SW 1271 (cell line): ENCODE measurements at places on chromosomes 2 and 18.

- DNase-seq = no peak
Observed at GRCh38 chr18:57022716-57023115, 124.2 kb upstream of the BOD1L2 start.

- DNase-seq = no peak
Observed at GRCh38 chr2:241986836-241987641, 117.5 kb downstream of the RTP5 start.

DNA sequence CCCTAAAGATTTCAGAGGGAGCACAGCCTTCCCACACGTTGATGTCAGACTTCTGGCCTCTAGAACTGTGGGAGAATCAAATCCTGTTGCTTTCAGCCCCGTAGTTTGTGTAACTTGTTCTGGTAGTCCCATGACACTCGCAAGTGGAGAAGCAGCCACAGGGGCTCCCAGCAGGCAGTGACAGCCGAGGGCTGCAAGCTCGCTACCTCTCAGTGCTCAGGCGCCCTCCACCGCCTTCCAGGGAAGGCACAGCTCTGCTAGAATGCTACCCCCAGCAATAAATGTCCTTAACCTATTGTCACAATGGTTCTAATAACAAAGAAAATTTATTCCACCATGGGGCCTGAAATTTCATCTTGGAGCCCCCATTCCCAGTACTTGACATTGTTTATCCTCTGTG lies 143.1 kb upstream of the ZNF236 start:
- no peak for DNase-seq

GRCh38 chr2:85134255-85134895 lies 1.2 kb downstream of the TCF7L1 start:
- no peak for DNase-seq

DNA sequence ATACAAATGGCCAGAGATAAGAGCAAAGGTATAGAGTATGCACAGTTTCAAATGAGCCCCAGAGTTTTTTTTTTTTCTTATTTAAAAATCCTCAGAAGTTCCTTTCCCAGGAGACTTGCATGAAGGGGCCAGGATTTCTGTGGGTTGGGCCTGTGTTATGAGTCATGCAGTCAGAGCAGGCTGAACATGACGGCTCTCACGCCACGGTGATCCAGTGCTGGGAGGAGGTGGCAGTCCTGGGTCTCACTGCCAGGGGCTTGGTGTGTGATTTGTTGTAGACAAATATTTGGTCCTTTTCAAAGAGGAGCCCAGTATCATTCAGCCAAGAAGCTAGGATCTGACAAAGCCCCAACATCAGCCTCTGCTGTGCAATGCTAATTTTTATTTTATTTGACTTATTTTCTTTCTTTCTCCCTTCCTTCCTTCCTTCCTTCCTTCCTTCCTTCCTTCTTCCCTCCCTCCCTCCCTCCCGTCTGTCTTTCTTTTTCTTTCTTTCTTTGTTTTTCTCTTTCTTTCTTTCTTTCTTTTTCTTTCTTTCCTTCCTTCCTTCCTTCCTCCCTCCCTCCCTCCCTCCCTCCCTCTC lies 10.4 kb upstream of the KCNE4 start:
- peak; percentile 53 for DNase-seq

GRCh38 chr18:54351186-54351585 lies 6.5 kb downstream of the STARD6 start:
- no peak for DNase-seq

GRCh38 chr2:79253243-79253774 lies 93.8 kb upstream of the REG3A start:
- no peak for DNase-seq

- no peak for DNase-seq
Observed at GRCh38 chr2:52083214-52083613, 1051.3 kb upstream of the NRXN1 start.

- no peak for DNase-seq
Observed at GRCh38 chr2:224881846-224882245, 160.4 kb downstream of the DOCK10 start.

DNA sequence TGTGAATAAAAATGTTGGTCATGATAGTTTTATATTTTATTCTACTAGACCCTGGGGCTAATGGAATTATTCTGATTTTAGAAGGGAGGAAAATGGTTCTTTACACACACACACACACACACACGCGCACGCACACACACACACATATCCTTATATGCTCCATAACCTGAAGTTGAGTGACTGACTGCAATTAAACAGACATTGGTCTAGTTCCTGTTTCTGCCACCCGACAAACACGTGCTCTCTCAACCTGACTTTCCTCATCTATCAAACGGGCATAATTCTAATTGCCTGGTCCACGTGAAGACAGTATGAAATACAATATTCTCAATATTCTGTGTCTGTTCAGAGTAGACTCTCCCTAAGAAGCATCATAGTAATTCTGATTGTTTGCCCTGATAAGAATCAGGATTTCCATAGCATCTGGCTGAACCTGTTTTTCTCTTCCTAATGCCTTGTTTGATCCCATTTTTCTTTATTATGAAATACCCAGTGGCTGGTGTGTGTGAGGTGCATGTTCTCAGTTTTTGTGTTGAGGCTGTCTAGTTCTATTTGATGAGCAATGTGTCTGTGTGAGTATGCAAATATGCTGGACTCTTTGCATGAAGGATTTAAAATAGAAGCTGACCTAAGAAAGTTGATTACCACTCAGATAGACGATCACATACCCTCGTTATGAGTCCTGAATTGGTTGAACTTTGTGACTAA lies 51.0 kb downstream of the SETBP1 start:
- no peak for DNase-seq

DNA sequence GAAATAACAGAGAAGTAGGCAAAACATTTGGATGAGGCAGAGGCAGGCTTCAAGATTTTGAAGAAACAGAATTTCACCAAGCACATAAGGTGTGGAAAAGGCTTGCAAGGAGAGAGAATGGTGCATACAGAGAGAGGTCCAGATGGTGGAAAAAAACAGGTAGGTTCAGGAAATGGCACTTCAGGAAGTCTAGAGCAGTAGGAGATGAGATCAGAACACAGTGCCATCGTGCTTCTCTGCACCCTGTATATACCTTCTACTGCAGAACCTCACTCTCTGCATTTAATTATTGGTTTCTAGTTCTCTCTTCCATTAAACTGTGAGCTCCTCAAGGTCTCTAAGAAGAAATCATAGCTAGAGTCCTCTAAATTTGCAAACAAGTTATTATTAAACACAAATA lies 2.4 kb downstream of the PAIP2B start:
- no peak for DNase-seq

GRCh38 chr2:57878866-57879210 lies 167.8 kb upstream of the VRK2 start:
- DNase-seq = no peak

- no peak for DNase-seq
Observed at GRCh38 chr18:48476550-48476917, 62.3 kb upstream of the CTIF start.
